ENCODE measurements at places on chromosomes 7 and 10.

GRCh38 chr7:7135074-7135473, 47.3 kb upstream of the C1GALT1 start:
- DNase-seq: no peak

GRCh38 chr10:102147561-102147960, 4.6 kb upstream of the NOLC1 start:
- no peak for DNase-seq

DNA sequence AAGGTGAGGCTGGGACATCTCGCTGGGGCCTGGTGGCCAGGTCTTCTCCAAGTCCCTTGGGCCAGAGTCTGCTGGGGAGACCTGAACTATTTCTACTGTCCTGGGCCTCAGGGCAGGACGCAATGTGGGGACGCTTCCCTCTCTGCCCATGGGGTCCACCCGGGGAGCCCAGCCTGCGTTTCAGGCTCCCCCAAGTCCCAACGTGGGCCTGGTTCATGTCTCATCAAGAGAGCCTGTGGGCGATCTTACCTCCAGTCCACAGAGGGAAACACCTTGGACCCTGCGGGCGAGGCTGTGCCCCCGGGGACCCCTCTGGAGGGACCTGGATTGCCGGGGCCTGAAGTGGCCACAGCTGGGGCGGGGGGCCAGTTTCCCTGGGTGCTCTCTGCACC, 91.7 kb downstream of the DNAJB6 start:
- no peak for DNase-seq

DNA sequence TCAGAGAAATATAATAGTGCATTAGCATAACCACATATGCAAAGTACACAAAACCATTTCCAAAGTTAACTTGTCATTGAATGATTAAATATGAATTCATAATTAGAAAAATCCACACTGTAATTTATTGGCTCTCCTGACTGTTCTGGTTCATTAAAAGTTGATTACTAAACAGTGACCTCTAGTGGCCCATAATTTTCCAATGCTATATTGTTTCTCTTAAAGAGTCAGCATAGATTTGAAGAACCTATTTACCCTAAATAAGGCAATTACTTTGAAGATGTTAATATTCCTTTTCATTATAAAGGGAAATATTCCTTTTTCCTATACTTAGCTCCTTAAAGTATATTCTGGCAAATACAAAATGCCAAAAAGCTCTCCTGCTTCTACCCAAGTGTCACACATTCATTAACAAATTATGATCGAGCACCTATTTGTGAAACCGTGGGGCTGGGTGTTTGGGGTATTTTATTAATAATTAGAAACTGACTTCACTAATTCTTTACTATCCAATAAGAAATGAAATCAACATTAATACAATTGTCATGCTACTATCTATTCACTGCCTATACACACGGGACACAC, 86.2 kb downstream of the HIBADH start:
- DNase-seq: no peak

GRCh38 chr10:69500864-69501468, 49.7 kb downstream of the TSPAN15 start:
- DNase-seq: no peak

Measured in WERI-Rb-1 (cell line).